NCI-H345 (cell line): ENCODE measurements at places on chromosomes 7 and 10.

- DNase-seq, result no peak
These were observed 43.2 kb downstream of the VAX1 start for GRCh38 chr10:117094856-117095255.

GRCh38 chr7:40979296-40979695, 723.6 kb downstream of the INHBA start:
- no peak for DNase-seq

DNA sequence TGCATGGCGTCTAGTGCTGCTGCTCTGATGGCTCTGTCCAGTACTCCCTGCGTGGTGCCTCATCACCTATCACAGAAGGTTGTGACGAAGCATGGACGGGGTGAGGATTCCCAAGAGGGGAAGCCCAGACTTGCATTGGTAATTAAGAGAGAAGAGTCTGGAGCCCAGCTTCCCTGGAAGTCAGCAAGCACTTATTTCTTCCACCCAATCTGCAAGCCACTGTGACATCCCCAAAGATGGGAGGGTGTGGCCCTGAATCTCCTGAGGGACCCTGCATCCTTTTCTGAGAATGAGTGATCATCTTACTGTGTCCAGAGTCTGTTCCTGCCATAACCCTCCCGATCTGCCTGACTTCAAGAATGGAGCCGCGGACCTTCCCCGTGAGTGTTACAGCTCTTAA, 166.7 kb downstream of the PTPN20 start:
- no peak for DNase-seq

DNA sequence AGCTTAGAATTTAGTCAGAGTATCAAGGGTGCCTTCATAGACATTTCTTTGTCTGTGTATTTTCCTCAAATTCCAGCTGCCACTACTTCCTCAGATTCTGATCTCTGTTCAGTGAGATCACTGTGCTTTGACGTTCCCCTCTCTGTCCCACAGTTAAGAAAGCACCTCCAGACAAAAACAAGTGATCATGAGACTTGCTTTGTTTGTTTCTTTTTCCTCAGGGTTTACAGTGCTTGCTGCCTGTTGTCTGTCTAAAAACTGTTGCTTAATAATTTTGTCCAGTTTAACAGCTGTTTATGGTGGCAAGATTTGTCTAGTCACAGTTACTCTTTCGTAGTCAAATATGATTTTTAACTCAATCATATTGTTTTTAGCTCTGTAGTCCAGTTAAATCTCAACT, 29.1 kb downstream of the TRUB1 start:
- DNase-seq, result no peak

DNA sequence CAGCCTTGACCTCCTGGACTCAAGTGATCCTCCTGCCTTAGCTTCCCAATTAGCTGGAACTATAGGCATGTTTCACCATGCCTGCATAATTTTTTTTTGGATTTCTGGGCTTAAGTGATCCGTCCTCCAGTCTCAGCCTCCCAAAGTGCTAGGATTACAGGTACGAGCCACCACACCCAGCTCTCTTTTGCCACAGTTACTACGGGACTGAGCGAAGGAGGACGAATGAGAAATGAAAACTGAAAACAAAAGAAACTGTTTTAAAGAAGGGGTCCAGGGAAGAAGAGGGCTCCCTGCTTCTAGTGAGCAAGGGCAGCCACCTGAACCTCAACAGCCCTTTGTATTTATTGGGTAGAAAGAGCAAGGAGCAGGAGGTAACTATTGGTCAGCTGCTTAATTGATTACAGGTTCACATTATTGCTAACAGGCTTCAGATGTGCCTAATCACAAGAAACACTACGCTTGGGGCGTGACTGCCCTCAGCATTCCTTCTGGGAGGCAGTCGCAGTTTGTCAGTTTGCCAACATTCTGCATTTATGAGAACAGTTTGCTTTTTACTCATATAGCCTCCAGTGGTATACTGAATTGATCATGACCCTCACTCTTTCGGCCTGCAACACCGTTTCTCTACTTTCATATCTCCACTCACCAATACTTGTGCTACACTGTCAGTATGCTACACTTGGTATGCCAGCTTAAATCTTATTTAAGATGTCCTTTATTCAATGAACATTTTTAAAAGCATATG, 676.8 kb downstream of the DNAJB9 start:
- no peak for DNase-seq

DNA sequence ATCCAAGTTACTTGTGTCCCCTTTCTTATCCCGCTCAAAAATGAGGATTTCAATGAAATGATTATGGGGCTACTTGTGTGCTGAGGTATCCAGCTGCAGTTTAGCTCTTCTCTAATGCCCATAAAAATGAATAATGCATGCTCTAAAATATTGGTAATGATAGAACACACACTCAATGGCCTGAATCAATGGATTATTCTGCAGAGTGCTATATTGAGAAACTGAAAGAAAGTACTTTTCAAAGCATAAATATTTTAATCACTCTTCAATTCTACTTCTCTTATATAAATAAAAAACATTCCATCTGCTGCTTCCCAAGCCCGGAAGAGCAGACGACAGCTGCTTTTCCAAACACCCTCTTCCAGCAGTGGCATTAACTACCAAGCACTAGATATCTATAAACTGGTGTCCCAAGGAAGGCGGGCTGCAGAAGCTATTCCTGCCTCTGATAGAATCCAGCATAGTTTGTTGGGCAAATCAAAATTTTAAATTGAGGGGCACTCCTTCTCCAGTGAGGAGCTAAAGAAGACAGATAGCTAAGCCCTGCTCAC, 284.9 kb upstream of the AOAH start:
- DNase-seq, result no peak

DNA sequence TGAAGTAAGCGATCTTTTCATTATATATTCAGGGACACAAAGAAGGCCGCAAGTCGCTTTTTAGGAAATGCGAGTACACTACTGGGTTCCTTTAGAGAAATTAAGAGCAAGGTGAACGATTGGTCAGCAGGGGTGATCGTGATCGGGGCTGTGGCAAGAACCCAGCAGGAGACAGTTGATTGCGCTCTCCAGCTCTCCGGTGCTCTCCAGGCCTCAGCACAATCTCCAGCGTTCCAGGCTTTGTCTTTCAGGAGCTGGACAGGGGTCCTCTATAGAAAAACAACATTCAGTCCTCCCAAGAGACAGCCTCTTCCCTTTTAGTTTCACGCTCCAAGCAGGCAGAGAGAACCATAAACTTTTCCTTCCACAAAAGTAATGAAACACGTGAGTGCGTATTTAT, 170.5 kb upstream of the KLF6 start:
- DNase-seq, result peak; percentile 56

DNA sequence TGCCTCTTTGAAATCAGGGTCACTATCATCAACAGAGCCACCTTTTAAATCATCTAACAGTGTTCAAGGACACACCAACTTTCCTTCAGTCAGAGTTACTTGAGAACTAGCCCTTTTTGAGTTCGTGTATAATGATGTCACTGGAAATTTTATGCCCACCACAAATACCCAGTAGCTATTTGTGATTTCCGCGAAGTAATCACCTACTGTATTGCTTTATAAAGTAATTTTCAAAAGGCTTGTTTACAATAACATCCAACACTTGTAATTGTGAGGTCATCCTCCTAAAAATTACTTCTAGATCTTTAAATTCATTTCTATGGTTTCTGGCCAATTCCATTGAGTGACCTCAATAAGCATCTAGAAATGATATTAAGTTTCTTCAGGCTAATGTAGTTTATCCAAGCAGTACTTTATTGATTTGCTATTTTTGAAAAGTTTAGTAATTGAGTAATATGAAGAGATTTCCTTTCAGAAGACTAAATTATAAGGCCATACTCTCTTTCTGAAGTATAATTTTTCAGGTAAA, 12.8 kb downstream of the TRDMT1 start:
- no peak for DNase-seq

GRCh38 chr10:97210543-97210960, 24.8 kb upstream of the SLIT1 start:
- DNase-seq, result peak; percentile 45

DNA sequence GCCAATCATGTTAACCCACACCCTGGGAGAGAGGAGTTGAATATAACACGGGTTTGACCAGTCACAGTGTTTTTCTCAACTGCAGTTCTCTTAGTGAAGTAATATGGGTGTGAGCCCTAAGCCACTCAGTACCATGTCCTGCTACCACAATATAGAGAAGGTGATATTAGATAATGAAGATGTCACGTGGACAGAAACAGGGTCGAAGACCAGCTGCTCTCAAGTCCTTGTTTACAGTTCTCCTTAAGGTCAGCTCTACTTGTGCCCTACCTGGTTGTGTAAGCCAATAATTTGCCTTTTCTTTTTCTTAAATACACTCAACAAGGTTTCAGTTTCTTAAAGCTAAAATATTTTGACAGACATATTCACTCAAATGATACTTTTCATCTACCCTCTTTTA, 128.3 kb upstream of the POT1 start:
- DNase-seq, result no peak

GRCh38 chr10:49619613-49620012, 5.8 kb downstream of the CHAT start:
- no peak for DNase-seq

DNA sequence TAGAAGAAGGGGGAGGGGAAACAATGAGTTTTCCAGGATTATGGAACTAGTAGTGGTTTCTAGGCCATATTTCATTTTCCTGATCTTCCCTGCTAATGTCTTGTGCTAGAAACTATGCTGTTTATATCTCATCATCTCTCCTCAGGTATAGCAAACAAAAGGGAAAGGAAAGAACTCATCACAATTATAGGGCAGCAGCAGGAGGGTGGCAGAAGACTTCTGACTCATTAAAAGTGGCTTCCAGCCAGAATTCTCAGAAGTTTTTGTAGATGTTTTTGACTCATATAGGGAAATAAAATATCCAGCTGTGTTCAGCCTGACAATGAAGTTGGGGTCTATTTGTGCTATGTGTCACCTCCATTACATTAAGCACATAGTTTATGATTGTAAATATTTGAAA, 6.5 kb downstream of the AHR start:
- no peak for DNase-seq

GRCh38 chr7:64849250-64849923, 53.7 kb upstream of the ZNF273 start:
- DNase-seq, result peak; percentile 77

GRCh38 chr7:154571772-154572171, 431.2 kb downstream of the PAXIP1 start:
- DNase-seq, result no peak

- no peak for DNase-seq
These were observed 118.9 kb upstream of the TMEM72 start for GRCh38 chr10:44792119-44792775.

GRCh38 chr7:88628363-88629085, 131.0 kb upstream of the ZNF804B start:
- no peak for DNase-seq
